Astrocyte (in vitro differentiated cells and primary cell): ENCODE measurements at places on chromosomes 7 and 10. TPM values are rescaled to one million over a fixed set of nuclear protein-coding genes. Genes with fewer than 3 reads are reported as not detected.

The FMC1 gene
- total RNA-seq, result 3.0 and 8.4 TPM in 2 replicates

The ZRANB1 gene
- total RNA-seq, result 24.5 and 24.9 TPM in 2 replicates

The SPDYE5 gene
- total RNA-seq, result not detected in 2 replicates

The PDK4 gene
- 0.29 and 0.34 TPM in 2 replicates for total RNA-seq

The PNLIPRP3 gene
- not detected in 2 replicates for total RNA-seq

The RBM20 gene
- 1.5 TPM in 2 replicates for total RNA-seq

The IL6 gene
- 2.5 and 2.7 TPM in 2 replicates for total RNA-seq

The CHST3 gene
- total RNA-seq, result 42.9 and 43.5 TPM in 2 replicates

The OR6B1 gene
- not detected in 2 replicates for total RNA-seq

The NPC1L1 gene
- total RNA-seq, result 0.05 and 0.07 TPM in 2 replicates

The INMT gene
- 0.09 TPM in 1 of 2 replicates, not detected in the other for total RNA-seq

The GCK gene
- total RNA-seq, result 0.24 TPM in 1 of 2 replicates, not detected in the other

The CTAGE8 gene
- 0.96 and 0.98 TPM in 2 replicates for total RNA-seq

The HOXA10 gene
- total RNA-seq, result not detected in 2 replicates

The LRIT1 gene
- not detected in 2 replicates for total RNA-seq

The GSTO2 gene
- total RNA-seq, result 1.2 and 1.9 TPM in 2 replicates

The NXPH1 gene
- 0.16 TPM in 1 of 2 replicates, not detected in the other for total RNA-seq

The BTBD16 gene
- total RNA-seq, result 0.26 TPM in 1 of 2 replicates, not detected in the other

The NOS3 gene
- total RNA-seq, result 1.8 and 2.0 TPM in 2 replicates

The JAKMIP3 gene
- 0.34 and 0.54 TPM in 2 replicates for total RNA-seq

The MMD2 gene
- not detected in 2 replicates for total RNA-seq

The LRRD1 gene
- 0.27 TPM in 1 of 2 replicates, not detected in the other for total RNA-seq

The LDB3 gene
- total RNA-seq, result 3.5 and 3.9 TPM in 2 replicates

The MGMT gene
- total RNA-seq, result 9.5 and 11.6 TPM in 2 replicates

The THSD7A gene
- total RNA-seq, result 1.4 and 3.5 TPM in 2 replicates

The ERLIN1 gene
- total RNA-seq, result 22.7 and 26.4 TPM in 2 replicates

The OPN1SW gene
- total RNA-seq, result not detected in 2 replicates

The PLXNA4 gene
- 3.3 and 4.3 TPM in 2 replicates for total RNA-seq

The CLCN1 gene
- total RNA-seq, result not detected in 2 replicates

The NUDT13 gene
- 2.2 and 2.4 TPM in 2 replicates for total RNA-seq

The GATA3 gene
- 11.8 and 17.6 TPM in 2 replicates for total RNA-seq

The PGAM2 gene
- total RNA-seq, result 0.70 and 0.79 TPM in 2 replicates

The PPP1R3C gene
- total RNA-seq, result 3.7 and 4.9 TPM in 2 replicates

The GFRA1 gene
- total RNA-seq, result 12.7 and 24.2 TPM in 2 replicates

The SDK1 gene
- 1.6 and 4.2 TPM in 2 replicates for total RNA-seq

The PTF1A gene
- total RNA-seq, result not detected in 2 replicates

The GHITM gene
- 128 and 143 TPM in 2 replicates for total RNA-seq

The DKK1 gene
- 7.4 and 13.7 TPM in 2 replicates for total RNA-seq

The TMEM176B gene
- 0.26 and 0.32 TPM in 2 replicates for total RNA-seq

The TMEM130 gene
- total RNA-seq, result 8.9 and 12.4 TPM in 2 replicates

The AGR3 gene
- not detected in 2 replicates for total RNA-seq

The TLL2 gene
- total RNA-seq, result 7.6 and 9.6 TPM in 2 replicates

The TOMM7 gene
- 217 and 229 TPM in 2 replicates for total RNA-seq

The TMEM213 gene
- not detected in 2 replicates for total RNA-seq

The ZP3 gene
- 1.4 and 2.6 TPM in 2 replicates for total RNA-seq

The TNKS2 gene
- total RNA-seq, result 55.8 and 56.2 TPM in 2 replicates

The CRHR2 gene
- not detected in 2 replicates for total RNA-seq

The OTUD1 gene
- total RNA-seq, result 5.5 and 6.3 TPM in 2 replicates

The SYT15 gene
- total RNA-seq, result 1.2 and 1.4 TPM in 2 replicates

The SH3PXD2A gene
- total RNA-seq, result 17.3 and 25.8 TPM in 2 replicates

The CPXM2 gene
- 5.2 and 5.5 TPM in 2 replicates for total RNA-seq

The SYPL1 gene
- total RNA-seq, result 58.8 and 59.7 TPM in 2 replicates
